LHCN-M2 (cell line): ENCODE measurements at places on chromosomes 2 and 18.

DNA sequence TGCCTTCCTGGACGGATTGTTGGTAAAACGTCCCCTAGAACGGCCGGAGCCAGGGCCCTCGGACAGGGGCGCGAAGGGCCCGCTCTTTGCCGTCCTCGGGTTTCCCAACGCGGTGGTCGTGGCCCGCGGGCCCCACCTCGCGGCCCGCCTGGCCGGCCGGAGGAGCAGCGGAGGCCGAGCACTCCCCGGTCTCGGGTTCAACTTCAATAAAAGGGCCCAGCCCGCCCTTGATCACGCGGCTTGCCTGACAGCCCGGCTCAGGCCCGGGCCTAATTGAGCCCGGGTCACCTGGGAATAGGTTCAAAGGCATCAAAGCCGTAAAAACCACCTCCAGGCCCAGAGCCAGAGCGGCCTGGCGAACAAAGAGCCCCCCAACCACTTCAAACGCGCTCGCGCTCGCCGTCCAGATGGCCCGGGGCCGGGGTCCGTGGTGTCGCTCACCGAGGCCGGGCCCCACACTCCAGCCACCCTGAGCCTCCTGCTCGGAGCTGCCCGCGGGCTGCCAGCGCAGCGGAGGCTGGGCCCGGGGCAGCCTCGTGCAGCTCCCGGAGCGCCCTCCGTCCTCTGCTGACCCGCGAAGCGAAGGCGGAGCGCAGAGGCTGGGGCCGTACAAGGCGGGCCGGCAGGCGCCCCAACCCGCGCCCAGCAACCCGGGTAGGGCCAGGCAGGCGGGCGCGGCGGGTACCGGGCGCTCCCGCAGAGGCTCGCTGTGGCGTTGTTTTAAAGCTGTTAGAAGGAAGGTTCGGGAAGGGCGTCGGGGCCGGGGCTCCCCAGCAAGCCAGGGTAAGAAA lies 1.1 kb upstream of the TWIST2 start:
- no peak for DNase-seq

DNA sequence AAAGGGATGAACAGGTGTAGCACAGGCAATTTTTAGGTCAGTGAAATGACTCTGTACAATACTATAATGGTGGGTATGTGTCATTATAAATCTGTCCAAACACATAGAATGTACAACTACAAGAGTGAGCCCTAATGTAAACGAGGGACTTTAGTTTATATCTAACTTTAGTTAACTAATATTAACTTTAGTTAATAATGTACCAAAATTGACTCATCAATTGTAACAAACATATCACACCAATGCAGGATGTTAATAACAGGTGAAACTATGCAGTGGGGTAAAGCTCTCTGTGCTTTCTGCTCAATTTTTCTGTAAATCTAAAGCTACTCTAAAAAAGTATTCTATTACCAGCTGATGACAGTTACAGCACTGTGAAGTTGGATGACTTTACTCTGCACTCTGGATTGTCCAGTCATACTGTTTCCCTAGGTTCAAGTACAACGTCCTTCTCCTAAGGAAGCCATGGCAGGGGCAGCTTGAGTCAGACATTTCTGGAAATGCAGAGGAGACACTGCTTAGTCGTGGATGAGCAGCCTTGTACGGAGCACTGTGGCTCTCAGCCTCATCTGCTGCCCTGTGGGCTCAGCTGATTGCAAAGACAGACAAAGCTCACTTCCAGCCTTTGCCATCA lies 26.1 kb downstream of the TGFA start:
- DNase-seq: no peak

GRCh38 chr2:174836377-174836994 lies 72.2 kb upstream of the CHRNA1 start:
- peak; percentile 99 for DNase-seq

DNA sequence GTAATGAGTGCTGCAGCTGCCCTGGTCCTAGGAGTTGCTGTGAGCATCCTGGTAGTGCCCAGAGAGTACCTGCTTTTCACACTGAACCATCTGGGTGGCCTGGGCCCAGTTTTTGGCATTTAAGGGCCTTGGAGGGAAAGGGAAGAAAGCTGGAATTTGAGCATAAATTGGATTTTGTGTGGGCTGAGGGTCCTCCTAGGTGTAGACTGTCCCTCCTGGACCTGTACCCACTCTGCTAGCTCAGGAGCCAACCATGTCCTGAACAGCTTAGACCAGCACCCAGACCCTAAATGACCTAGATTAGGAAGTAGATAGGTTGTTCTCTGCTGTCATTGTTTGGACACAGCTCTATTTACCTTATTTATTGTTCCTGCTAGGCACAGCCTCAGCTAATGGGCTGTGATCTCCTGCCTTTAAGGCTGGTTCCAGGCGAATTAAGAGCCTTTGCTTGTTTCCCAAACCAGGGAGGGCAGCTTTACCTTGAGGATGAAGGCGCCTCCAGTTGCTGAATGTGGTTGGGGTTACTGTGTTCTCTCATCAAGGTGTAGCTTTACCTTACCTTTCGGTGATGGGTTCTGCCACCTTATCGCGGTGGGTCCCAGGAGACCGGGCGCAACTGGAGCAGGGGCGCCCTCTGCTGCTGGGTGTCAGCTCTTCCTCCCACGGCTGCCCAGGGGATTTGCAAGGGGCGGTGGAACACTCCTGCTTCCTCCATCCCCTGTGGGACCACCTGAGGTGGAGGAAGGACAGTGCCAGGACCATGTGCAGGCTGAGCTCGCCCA lies 34.4 kb downstream of the ITGA6 start:
- DNase-seq: no peak

- no peak for DNase-seq
These were observed 269.0 kb upstream of the SLC39A10 start for GRCh38 chr2:195388028-195388427.

DNA sequence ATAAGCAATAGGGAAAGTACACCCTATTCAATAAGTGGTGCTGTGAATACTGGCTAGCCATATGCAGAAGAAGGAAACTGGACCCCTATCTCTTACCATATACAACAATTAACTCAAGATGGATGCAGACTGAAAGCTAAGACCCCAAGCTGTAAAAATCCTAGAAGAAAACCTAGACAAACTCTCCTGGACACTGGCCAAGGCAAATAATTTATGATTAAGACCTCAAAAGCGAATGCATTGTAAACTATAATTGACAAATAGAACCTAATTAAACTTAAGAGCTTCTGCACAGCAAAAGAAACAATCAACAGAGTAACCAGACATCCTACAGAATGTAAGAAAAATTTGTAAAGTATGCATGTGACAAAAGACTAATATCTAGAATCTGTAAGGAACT lies 41.1 kb upstream of the ASXL3 start:
- no peak for DNase-seq

GRCh38 chr2:130839011-130839780 lies 2.5 kb downstream of the ARHGEF4 start:
- no peak for DNase-seq

GRCh38 chr2:68726608-68727367 lies 7.8 kb upstream of the ARHGAP25 start:
- no peak for DNase-seq

DNA sequence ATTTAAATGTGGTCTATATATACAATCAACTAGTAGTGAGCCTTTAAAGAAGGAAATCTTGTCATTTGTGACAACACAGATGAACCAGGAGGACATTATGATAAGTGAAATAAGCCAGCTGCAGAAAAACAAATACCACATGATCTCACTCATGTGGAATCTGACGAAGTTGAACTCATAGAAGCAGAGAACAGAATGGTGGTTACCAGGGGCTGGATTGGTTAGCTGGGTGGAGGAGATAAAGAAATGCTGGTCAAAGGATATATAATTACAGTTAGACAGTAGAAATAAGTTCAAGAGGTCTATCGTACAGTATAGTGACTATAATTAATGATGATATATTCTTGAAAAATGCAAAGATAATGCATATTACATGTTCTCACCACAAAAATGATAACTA lies 267.9 kb downstream of the FBXO15 start:
- DNase-seq: no peak

DNA sequence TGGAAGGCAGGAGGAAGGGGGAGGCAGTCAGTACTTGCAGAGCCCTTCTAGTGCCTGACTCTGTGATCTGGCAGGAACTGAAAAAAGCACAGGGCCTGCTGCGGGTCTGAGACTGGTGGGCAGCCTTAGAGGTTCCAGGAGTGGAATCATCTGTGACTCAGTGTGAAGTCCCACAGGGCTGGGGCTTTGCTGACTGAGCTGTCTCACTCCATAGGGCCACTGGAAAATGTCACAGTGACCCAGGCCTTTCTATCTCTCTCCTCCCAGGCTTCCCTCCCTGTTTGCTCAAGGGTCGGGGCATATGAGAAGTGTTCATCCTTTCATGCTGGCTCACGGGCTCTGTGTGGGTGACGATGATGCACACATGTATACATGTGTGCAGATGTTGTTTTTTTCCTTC lies 47.1 kb upstream of the ZFP36L2 start:
- peak; percentile 53 for DNase-seq

GRCh38 chr18:32803568-32803967 lies 30.7 kb upstream of the KLHL14 start:
- DNase-seq: no peak

- DNase-seq: no peak
These were observed 19.5 kb upstream of the SLC9A4 start for GRCh38 chr2:102453501-102453900.
